Stimulated activated CD4-positive, alpha-beta T cell treated with anti-CD3 and anti-CD28 coated beads, Interleukin-1b, Interleukin-23, amount 100 ng/mL, for 4 hours (primary cell): ENCODE measurements at places on chromosomes 7 and 10.

DNA sequence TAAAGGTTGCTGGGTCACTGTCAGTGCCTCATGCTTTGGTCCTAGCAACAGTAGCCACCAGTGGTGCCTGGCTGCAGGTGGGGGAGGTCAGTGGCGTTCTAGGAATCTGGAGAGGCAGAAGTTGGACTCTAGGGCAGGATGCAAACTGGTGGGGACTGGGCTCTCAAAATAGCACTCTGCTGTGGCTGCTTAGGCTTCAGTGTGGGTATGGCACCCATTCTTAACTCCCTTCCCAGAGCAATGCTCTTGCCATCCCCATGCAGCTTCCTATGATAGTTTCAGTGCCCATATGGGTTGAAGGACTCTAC lies 330.8 kb downstream of the PCDH15 start:
- DNase-seq: no peak

GRCh38 chr10:9331583-9332008 lies 1277.1 kb downstream of the GATA3 start:
- DNase-seq: no peak

- DNase-seq: no peak
These were observed 106.1 kb downstream of the C10orf90 start for GRCh38 chr10:126564326-126564888.

GRCh38 chr10:108582387-108582786 lies 1340.9 kb downstream of the XPNPEP1 start:
- no peak for DNase-seq

- no peak for DNase-seq
These were observed 41.0 kb upstream of the CDK6 start for GRCh38 chr7:92877367-92877766.

GRCh38 chr10:72092171-72092924 lies 4.0 kb upstream of the SPOCK2 start:
- no peak for DNase-seq

DNA sequence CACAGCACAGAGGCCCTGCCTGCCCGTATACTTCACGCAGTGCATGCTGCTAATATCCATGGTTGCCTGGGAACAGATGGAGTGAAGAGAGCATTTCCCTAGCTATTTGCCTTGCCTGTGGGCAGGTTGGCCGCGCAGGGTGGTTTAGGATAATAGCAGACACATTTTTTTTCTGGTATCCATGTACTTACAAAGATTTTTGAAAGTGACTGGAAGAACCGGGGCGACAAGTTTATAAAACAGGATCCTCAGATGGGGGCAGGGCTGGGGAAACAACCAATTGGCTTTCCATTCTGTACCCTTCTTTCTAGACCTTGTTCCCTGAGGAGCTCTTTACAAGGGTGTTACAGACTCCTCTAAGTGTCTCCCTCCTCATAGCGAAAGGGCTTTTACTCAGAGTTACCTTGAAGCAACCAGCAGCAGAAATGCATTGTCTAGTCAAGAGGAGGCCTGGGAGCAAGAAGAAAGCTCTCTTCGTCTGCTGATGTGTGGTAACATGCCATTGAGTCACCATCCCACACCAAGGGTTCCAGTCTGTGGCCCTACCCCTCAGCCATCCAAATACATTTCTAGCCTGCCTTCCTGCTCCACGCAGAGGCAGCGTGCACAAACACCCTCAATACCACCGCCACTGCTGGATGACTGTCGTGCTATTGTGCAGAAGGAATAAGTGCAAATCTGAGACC lies 31.5 kb downstream of the MTURN start:
- DNase-seq: no peak

- no peak for DNase-seq
These were observed 67.9 kb upstream of the AFAP1L2 start for GRCh38 chr10:114471906-114472876.

DNA sequence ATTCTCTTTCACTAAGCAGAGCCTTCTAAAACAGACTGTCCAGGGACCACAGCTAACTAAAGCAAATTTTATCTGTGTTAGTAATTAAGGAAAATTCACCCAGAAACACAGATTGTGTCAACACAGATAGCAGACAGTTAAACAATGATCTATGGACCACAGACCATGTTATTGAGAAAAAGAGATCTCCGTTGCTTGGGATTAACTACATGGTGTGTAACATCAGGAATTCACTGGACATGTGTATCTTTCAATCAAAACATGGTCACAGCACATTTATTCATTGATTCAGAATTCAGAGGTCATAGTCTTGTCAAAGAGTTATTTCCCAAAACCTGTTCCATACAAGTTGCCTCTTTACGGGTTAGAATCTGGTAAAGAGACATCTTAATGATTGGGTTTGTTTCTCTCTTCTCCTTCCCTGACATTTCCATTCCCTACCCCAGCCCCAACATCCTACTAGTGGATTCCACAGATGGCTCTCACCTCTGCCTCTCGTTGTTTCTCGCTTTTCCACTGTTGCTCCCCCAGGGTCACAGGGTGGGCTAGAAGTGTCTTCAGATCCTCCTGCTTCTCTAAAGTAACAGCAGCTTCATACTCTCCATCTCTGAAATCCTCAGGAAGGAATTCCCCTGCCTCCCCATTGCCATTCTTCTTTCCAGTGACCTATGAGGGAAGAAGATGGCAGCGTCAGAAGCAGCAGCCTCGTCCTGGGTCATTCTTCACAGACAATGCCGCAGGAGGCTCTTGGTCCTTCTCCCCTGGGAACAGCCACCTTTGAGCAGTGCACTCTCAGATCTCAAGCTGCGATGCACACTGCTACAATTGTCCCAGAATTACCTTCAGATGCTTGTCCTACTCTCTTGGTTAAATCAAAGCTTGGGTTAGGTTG lies 958 bp downstream of the ANKRD1 start:
- no peak for DNase-seq

GRCh38 chr7:80847027-80847426 lies 71.8 kb downstream of the SEMA3C start:
- DNase-seq: no peak
